ENCODE measurements at places on chromosomes 12 and 14.

GRCh38 chr12:75662511-75663159 lies 151.2 kb upstream of the KRR1 start:
- no peak for DNase-seq

DNA sequence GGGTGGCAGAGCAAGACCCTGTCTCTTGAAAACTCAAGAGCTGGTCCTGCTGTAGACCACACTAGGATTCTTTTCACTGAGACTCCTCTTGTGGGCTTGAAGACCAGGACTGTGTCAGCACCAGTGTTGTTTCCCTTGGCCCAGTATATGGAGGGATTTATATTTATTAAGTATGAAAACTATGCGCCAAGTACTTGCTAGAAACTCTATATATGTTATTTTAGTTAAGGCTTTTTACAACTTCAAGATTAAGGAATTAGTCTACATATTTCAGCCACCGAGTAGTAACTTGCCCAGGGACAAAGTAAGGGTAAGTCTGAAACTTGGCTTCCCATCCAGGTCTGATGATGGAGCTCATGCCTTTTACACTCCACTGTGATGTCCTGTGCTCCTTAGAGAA lies 488.4 kb downstream of the PCNX1 start:
- DNase-seq = no peak

DNA sequence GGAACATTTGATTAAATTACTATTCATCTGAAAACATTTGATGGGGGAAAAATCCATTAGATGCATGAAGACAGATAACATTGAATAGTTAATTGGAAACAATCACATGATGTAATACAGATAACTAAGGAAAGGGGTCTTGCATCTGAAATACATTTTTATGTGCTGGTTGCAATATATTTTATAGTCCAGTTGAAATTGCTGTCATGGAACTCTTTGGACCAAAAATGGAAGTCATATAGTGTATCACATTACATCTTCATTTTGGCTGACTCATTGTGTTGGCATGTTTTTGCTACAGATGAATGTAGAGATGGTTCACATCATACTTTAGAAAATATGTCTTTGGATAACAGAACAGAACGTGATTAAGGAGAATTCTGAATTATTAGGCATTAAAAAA lies 43.0 kb upstream of the GNPNAT1 start:
- peak; percentile 38 for DNase-seq

DNA sequence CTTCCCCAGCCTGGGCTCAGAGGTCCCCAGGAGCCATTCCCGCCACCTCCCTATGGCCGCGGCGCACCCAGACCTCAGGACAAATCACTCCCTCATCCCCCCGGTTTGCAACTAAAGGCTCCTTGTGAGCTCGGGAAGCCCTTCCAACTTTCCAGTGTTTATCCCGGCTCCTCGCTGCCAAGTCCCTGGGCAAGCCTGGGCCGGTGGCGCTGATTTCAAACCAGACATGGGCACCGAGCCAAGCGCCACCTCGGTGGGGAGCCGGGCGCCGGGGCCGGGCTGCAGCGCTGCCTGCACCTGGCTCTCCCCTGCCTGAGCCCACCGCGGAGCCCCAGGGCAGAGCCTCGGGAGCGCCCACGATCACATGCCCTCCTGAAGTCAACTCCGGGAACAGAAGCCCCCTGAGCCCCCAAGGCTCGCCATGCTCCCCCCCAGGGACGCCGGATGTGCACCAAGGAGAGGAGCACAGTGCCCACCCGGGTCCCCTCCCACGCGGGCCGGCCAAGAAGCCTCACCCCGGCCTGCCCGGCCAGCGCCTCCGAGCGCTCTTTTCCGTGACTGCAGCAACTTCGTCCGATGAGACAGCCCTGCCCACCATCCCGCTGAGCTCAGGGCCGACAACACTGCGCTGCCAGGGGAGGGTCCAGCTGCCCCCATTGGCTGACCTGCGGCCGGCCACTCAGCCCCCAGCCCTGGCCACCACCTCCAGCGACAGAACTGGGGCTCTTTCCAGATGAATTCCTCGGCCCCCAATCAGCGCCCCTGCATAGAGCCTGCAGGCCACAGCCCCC lies 50.0 kb downstream of the NCOR2 start:
- peak; percentile 92 for DNase-seq

DNA sequence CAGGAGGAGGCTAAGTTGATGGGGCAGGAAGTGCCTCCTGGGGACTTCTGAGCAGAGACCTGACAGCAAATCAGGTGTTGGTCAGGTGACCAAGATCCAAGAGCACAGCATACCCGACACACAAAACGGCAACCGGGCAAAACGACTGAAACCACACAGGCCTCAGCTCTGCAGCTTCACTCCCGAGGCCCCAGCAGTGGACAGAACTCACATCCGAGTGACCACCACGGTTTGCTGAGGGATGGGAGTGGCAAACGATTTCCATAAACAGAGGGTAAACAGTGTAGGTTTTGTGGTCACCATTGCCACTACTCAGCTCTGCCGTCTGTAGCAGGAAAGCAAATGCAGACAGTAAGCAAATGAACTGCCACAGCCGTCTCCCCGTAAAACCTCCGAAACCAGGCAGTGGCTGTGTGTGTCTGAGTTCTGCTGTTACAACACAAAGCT lies 14.4 kb downstream of the CHFR start:
- no peak for DNase-seq

- no peak for DNase-seq
Measured at GRCh38 chr12:129160282-129160681, 307.0 kb downstream of the GLT1D1 start.

DNA sequence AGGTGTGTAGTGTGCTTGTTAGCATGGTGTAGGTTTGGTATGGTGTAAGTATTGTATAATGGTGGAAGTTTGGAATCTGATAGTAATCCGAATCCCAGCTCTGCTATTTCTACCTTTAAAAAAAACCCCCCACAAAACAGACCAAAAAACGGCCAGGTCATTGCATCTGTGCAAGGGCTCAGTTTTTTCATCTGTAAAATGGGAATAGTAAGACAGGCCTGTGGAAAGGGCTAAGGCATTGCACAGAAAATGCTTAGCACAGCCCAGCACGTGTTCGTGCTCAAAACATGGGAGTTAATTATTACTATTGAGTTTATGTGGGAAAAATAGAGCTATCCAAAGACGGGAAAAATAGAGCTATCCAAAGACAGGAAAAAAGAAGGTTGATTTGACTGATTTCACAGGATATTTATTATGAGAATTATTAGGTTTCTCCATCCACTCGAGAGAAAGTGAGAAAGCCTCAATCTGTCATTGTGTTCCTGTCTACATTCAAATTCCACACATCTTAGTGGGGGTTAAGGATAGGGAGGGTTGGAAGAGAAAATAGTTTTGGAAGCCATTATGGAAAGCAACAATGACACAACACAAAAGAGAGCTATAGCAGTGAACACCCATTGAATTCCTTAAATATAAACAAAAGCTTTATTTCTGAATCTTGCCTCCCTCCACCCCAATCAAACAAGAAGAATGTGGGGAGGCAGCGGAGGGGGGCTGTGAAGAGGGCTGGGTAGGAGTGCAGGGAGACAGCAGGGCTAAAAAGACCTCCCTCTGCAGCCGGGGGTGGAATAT lies 126.8 kb upstream of the MAX start:
- DNase-seq = no peak

- DNase-seq = no peak
Measured at GRCh38 chr14:35632676-35633075, 98.7 kb downstream of the INSM2 start.

- no peak for DNase-seq
Measured at GRCh38 chr12:54270345-54270744, 9.6 kb downstream of the CBX5 start.

DNA sequence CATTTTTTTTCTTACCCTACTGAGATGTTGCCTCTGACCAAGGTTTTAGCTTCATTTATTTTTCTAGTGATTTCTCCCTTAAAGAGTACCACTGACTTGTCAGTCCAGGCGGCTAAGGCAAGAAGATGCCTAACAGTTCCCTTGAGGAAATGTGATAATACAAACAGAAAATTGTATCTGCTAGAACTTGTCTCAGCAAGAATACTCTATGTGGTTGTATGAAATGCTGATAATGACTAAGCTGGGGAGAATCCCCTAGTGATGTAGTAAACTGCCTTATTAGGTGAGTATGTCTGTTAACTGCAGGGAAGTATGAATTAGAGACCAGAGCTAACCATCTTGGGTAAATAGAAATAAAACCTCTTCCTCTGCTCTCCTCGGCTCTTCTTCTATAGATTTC lies 6.7 kb downstream of the C12orf54 start:
- no peak for DNase-seq

DNA sequence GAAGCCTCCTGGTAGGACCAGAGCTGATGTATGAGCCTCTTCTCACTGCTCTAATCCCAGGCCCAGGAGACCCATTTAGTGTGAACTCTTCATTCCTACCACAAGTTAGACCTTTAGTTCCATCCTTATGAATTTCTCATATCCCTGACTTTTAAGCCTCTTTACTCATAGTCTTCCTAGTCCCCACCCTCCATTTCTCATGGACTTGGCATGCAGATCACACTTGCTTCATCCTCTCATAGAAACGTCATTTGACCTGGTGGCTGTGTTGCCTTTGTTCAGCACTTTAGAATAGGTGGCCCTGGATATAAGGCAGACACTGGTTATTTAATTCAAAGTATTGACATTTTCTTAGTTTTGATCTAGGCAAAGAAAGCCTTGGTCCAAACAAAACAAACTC lies 99.5 kb downstream of the SLC16A7 start:
- no peak for DNase-seq

GRCh38 chr14:56703947-56704346 lies 106.3 kb downstream of the OTX2 start:
- no peak for DNase-seq

- no peak for DNase-seq
Measured at GRCh38 chr14:57982804-57983634, 117.1 kb upstream of the SLC35F4 start.

DNA sequence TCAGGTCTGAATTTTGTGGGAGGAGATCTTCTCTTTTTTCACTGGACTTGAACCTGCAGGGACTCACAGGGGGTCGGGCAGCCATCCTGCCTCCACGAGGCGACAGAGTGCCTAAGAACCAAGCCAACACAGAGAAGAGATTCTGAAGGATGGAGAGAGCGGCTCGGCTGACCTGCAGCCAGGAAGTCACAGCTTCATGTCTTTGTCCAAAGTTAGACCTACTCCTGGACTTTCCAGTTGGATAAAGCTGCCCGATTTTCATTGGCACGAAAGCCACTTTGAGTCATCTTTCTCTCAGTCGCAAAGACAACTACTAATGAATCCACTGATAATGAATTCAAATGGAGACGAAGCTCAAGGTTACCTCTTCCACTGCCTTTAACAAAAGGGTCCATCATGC lies 106.8 kb downstream of the FOXN3 start:
- DNase-seq = no peak

GRCh38 chr14:54805070-54805444 lies 97.6 kb downstream of the GCH1 start:
- DNase-seq = no peak

DNA sequence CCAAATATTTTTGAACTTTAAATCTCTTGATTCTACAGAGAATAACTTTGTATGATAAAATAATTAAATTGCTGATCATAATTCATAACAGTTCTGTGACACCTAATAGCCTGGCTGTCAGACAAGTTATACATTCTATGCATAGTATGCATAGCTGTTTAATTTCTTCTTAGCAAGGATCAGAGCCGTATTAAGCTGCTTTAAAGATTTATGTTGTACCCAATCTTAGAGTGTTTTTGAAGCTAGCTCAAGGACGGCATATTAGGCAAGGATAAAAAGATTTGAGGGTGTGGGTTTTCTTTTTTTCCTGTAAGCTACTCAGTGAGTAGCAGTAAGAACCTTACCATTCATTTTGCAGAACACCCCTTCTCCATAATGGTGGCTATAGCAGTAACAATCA lies 45.9 kb downstream of the SLC17A8 start:
- no peak for DNase-seq

DNA sequence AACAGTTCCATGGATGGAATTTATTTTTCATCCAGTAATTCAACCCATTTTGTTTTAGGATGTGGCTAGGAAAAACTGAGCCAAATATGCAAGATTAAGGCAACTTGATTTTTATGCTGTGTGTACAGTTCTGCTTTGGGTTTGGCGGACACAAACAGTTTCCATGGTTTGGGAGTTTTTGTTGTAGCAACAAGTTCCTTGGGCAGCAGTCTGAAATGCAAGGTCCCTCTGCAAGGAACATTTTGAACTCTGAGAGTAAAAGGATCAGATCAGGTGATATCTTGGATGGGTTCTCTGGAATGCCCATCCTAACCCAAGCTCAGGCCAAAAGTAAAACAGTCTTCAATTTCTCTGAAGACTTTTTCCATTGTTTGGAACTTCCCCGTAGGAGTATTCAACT lies 161.2 kb downstream of the TMX1 start:
- no peak for DNase-seq

DNA sequence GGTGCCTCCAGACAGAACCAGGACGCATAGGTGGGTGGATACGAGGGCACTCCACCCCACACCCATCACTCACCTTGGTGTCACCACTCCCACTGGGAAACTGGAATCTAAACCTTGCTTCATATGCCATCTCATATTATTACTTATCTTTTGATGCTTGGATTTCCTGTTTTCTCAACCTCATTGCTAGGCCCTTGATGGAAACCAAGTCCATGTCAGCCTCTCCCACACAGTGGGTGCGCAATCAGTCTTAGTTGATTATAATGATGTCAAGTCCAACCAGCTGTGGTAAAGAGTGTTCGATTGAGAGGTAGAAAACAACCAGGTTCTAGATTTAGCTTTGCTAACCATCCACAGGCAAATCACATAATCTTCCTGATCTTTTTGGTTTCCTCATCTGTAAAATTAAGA lies 584 bp upstream of the DDHD1 start:
- no peak for DNase-seq

- DNase-seq = peak; percentile 86
Measured at GRCh38 chr14:103121846-103122584, 1.2 kb upstream of the TNFAIP2 start.

DNA sequence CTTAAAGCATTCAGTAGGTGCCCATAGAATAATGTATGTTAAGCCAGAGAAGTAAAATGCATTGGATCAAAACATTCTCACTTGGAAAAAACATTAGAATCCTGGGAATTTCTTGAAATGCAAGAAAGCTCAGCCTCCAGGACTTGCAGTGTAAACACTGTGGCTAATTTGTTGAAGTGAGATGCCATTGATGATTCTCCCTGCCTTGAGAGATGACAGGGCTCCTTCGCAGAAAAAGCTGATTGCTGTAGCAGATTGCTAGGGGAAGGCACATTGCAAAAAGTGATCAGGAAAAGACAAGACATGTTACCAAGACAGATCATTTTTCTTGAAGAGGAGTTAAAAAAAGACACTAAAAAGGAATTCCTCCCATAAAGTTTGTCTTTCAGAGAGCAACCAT lies 204.2 kb upstream of the HMGA2 start:
- DNase-seq = no peak

- no peak for DNase-seq
Measured at GRCh38 chr14:90509403-90509802, 112.6 kb downstream of the CALM1 start.

DNA sequence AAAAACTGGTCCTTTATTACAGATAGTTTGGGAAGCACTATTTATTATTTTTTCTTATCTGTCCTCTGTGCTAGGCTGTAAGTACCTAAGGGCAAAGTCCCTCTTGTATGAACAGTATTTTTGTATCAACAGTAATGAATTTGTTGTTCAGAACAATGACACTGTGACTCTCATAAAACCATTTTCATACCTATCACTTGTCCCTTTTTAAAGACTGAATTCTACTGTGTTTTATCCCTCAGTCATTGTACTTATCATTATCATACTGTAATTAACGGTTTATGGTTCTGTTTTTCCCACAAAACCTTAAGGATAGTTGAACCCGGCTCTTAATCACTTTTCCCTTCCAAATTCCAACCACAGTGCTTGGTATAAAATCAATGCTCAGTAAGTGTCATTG lies 69.4 kb downstream of the SRGAP1 start:
- no peak for DNase-seq

- DNase-seq = no peak
Measured at GRCh38 chr12:120399531-120399930, 30.6 kb upstream of the MSI1 start.
